ENCODE measurements at places on chromosomes 4 and X.

GRCh38 chrX:24648495-24648894, 1.3 kb upstream of the PCYT1B start:
- no peak for DNase-seq

GRCh38 chr4:2497931-2498330, 29.0 kb downstream of the RNF4 start:
- DNase-seq: no peak

GRCh38 chr4:100286636-100287035, 96.4 kb upstream of the DDIT4L start:
- no peak for DNase-seq

DNA sequence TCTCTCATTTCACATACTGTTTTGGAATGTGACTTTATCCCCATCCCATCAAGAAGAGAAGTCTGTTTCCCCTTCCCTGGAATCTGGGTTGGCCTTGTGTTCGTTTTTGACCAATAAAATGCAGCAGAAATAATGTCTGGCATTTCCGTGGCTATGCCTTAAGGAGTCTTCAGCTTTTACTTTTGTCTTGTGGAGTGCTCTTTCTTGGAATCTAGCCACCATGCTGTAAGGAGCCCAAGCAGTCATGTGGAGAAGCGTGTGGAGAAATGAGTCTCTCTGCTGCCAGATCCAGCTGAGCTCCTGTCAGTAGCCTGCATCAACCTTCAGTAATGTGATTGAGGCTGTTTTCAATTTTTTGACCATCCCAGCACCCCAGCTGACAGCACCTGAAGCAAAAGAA, 84.4 kb upstream of the ARMCX2 start:
- DNase-seq: no peak

GRCh38 chr4:4387531-4388310, 819 bp downstream of the NSG1 start:
- DNase-seq: no peak

- no peak for DNase-seq
These were observed 96.5 kb downstream of the RNF150 start for GRCh38 chr4:141036786-141037185.

GRCh38 chr4:87565746-87566145, 36.6 kb upstream of the SPARCL1 start:
- no peak for DNase-seq

GRCh38 chrX:24292353-24292752, 21.5 kb downstream of the SUPT20HL2 start:
- DNase-seq: no peak

DNA sequence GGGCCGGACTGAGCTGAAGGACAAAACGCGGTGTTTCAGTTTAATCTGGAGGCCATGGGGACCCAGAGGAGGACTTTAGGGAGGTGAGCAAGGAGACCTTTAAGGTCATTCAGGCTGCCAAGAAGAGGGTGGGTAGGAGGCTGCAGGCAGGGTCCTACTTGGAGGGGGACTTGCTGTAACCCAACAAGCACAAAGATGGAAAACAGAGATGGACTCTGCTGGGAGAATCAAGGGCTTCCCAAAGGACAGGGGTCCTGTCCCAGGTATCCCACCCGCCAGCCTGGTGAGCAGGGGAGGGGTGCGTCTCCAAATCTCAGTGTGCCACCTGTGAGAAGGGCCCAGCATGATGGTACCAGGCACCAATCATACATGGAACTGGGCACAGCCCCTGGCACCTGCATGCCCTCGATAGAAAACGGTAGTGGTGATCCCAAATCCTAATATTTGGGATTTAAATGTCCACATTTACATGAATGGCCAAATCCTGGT, 3.9 kb upstream of the HAUS3 start:
- DNase-seq: no peak

GRCh38 chr4:82748810-82749470, 49.7 kb downstream of the SCD5 start:
- no peak for DNase-seq

GRCh38 chrX:54359408-54359807, 1.6 kb upstream of the WNK3 start:
- no peak for DNase-seq

GRCh38 chr4:151883747-151884146, 122.9 kb upstream of the GATB start:
- DNase-seq: no peak

DNA sequence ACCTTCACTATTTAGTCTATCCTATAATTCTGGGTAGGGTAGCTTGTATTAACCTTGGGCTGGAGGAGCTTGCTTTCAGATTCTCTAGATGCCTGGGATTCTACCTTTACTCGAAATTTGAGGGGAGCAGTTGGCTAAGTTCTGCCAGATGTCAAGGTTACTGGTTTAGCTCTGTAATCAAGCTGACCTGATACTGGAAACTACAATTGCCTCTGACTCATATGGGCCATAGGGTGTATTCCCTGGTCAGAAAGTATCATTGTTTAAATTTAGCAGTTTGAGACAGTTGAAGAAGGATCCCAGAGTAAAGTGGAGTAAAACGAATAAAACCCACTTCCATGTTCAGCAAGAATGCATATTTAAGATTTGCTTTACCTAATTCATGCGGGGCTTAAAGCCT, 337.6 kb downstream of the SPIN4 start:
- DNase-seq: no peak

- DNase-seq: no peak
These were observed 580.3 kb upstream of the ZFP42 start for GRCh38 chr4:187415231-187415630.

DNA sequence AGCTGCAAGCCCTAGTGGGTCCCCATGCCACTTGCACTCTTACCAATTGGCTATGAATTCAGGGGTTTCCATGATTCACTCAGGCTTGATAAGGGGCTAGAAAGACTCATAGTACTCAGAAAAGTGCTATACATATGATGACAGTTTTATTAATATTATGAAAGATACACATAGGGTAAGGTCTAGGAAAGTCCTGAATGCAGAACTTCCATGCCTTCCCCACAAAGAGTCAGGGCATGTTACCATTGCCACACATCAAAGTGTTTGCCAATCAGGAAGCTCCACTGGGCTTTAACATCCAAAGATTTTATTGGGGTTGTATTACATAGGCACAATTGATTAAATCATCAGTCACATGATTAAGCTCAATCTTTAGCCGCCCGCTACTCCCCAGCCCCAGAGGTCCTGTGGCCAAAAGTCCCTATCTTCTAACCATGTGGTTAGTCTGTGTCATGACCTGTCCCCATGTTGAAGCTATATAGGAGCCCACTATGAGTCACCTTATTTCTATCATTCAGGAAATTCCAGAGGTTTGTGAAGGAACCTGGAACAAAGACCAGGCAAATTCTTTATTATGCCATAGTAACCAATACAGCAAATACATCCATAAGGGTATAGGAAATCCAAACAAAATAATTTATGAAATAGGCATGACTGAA, 635.6 kb downstream of the STPG2 start:
- no peak for DNase-seq

- no peak for DNase-seq
These were observed 1477.7 kb downstream of the RAPGEF2 start for GRCh38 chr4:160580581-160580980.
